ENCODE measurements at places on chromosomes 7 and 10.
A peak's percentile ranks its signal among the peaks of the same experiment; 100 is the strongest.

DNA sequence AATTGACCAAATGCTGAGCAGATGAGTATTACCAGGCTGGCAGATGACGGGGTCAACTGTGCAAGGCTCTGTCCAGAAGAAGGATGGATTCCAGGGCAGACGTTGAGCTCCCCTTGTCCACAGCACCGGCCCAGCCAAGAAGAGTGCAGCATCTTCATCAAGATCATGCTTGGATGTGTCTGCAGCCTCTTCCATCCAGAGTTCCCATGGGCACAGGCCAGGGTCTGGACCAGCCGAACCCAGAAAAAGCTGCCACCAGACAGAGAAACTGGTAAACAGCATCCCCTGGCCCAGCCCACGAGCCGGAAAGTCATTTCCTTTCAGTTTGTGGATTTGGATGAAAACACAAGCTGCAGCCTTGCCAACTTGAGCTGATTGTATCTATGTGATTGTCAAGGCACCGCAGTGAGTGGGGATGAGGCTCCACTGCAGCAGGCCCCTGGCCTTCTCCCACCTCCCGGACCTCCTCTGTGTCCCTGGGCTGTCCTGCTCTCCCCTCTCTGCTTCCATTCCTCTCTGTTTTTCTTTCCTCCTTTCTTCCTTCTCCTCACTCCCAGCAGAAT lies 321.8 kb downstream of the TCERG1L start:
- no peak for ATAC-seq

DNA sequence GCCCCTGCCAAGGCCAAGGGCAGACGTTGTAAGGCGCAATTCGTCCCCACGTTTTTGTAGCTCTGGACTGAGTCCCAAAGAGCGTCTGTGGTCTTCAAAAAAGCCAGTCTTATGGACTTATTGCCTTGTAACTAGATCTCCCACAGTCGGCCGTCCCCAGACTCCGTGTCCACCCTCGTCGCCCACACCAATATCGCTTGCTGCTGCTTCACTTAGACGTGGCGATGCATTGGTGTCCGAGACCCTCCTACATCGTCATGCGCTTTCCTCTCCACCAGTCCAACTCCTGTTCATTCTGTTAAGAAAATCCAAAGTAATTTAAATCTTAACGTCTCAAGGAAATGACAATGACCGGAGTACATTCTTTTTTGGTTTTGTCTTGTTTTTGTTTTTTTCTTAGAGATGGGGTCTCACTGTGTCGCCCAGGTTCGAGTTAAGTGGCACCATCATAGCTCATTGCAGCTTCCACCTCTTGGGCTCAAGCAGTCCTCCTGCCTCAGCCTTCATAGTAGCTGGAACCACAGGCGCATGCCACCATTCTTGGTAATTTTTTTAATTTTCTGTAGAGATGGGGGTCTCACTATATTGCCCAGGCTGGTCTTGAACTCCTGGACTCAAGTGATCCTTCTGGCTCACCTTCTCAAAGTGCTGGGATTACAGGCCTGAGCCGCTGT lies 851 bp downstream of the KIFBP start:
- ATAC-seq: no peak

DNA sequence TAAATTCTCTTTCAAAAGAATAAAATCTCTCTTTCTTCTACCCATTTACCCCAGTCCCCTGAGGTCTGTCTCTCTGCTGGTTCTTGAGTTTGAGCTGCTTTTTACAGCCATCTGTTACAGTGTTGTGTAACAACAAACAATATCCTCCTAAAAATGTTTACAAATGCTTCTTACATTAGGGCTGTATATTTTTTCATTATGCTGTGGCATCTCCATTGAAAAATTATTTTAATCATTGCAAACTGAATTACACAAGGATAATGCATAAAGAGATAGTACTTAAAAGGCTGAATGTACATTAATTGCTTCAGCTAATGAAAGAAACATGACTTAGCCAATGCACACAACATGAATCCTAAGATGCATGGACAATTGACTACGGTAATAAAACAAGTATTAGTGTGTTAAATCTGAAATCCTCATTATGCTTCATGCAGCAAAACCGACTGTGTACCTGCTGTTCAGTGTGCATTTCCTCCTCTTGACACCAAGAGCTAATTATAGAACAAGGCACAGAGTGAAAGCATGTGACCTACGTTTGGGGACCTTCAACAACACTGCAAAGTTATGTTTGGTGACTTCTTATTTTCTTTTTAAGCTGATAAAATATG lies 181.7 kb upstream of the RHOBTB1 start:
- no peak for ATAC-seq

DNA sequence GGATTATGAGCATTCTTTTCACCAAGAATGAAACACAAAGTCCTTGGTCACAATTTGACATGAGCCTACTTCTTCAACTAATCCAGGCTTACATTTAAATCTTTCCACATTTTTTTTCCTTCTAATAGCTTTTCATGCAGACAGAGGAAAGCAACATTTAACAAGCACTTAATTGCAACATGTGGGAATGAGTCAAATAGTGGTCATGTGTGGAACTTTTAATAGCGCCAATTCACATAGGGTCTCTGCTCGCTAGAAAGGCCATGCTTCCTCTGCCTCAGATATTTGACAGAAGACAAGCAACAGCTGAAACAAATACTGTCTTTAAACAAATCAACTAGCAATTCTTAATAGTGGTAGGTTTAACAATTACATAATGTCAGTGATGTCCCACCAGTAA lies 285.9 kb upstream of the ETV1 start:
- ATAC-seq: no peak

- ATAC-seq: no peak
Measured at GRCh38 chr7:37040330-37040729, 316.0 kb upstream of the AOAH start.

DNA sequence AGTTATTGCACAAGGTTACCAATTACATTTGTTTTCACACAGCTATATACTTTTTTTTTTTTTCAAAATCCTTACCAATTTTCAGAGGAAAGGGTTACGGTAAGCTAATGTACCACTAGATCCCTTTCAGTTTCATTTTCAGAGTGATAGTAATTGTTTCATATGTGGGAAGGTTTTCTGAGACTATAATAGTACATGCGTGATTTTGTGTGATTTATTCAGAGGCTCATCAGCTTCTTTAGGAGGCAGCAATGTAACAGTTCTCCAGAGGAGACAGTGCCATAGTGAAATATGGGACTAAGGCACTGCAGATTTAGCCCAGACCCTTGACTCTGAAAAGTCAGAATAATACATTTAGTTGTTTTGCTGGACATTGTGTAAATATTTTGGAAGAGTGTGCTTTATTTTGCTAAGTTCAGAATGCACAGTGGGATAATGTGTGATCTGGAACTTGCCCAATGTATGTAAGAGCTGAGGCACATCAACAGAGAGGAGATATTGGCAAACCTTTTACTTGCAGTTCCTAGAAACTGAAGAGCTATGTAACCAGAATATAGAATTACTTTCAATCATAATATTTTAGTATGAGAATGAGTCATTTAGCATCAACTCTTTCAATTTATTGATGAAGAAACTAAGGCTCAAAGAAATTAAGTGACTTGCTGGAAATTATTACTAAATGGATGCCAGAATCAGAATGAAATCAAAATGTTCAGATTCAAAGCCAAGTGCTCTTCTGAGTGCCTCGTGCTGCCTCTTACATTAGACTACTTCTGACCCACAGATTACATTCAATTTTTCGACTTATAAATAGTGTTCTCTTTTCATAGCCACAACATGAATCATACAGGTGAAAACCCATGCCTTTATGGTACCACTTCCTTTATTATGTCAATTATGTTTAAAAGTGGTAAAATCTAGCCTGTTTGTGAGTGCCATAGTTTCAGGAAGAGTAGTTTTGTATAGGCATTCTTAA lies 207.7 kb upstream of the TEX47 start:
- ATAC-seq: no peak

- no peak for ATAC-seq
Measured at GRCh38 chr10:99537086-99537988, 4.6 kb downstream of the NKX2-3 start.

DNA sequence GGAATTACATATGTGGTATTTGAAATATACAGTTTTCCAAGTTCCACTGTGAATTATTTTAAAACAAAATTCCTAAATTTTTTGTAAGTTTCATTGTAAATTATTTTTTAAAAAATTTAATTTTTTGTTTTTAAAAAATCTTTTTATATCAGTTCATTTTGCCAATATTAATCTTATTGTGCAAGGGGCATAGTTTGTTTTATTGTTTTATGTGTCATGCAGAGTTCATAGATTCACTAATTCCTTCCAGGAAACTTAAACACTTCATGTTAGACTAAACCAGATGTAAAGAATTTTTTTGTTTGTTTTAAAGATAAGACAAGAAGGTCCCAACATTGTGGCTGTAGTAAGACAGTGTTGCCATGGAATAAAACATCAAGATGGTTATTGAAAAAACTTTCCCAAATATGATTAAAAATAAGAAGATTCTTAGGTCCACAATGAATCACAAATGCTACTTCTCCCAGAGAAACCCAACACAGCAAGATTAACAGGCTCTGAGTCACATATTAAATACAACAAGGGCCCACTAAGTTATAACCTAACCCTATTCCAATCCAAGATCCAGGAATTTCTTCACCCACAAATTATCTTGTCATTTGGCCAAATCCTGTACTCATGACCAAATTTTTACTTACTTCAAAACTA lies 464.7 kb upstream of the IGFBP3 start:
- no peak for ATAC-seq

- peak; percentile 22 for ATAC-seq
Measured at GRCh38 chr10:92242910-92243671, 47.8 kb downstream of the CPEB3 start.

GRCh38 chr10:36171953-36172940 lies 530.2 kb upstream of the FZD8 start:
- no peak for ATAC-seq

DNA sequence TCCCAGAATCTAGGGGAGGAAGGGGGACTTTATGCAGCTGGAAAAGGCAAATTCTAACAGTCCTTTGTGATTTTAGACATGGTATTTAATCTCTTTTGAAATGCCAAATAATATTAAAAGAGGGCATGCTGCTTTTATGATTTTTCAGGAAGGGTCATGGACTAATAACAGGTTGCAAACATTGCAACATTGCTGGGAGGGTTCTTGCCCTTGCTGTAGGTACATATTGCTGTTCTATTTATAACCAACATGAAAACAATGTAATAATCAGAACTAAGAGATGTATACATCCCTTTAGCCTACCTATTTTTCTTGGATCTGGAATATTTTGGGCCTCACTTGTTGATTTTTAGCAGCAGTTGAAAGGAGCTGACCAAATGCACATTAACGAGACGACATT lies 411.6 kb downstream of the KCNMA1 start:
- ATAC-seq: no peak

DNA sequence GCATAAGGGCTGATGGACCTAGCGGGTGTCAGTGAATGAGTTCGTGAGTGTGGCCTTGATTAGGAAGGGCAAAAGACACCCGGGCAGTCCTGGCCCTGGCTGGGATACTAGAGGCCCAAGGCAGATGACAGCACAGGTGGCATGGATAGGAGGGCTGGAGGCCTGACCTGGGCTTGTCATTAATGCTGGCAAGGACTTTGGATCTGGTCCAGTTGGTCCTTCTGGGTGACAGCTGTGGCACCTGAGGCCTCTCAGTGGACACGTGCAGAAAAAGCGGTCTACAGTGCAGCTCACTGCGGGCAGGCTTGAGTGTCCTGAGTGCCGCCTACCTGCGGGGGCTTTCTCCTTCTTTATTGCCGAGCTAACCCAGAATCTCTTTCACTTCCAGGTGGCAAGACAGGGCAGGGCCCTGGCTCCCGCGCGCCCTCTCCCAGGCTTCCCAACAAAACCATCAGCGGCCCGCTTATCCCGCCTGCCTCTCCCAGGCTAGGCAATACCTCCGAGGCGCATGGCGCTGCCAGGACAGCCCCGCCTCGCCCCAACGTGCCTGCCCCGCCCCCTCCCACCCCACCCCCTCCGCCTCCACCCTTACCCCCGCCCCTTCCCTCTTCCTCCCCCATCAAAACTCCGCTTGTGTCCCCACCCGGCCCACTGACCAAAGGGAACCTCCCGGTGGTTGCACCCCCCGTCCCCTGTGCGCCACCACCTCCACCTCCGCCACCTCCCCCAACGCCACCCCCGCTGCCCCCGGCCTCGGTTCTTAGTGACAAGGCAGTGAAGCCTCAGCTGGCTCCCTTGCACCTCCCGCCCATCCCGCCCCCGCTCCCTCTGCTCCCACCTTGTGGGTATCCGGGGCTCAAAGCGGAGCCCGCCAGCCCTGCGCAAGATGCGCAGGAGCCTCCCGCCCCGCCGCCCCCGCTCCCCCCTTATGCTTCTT lies 77.4 kb downstream of the WIPF3 start:
- ATAC-seq: peak; percentile 73

DNA sequence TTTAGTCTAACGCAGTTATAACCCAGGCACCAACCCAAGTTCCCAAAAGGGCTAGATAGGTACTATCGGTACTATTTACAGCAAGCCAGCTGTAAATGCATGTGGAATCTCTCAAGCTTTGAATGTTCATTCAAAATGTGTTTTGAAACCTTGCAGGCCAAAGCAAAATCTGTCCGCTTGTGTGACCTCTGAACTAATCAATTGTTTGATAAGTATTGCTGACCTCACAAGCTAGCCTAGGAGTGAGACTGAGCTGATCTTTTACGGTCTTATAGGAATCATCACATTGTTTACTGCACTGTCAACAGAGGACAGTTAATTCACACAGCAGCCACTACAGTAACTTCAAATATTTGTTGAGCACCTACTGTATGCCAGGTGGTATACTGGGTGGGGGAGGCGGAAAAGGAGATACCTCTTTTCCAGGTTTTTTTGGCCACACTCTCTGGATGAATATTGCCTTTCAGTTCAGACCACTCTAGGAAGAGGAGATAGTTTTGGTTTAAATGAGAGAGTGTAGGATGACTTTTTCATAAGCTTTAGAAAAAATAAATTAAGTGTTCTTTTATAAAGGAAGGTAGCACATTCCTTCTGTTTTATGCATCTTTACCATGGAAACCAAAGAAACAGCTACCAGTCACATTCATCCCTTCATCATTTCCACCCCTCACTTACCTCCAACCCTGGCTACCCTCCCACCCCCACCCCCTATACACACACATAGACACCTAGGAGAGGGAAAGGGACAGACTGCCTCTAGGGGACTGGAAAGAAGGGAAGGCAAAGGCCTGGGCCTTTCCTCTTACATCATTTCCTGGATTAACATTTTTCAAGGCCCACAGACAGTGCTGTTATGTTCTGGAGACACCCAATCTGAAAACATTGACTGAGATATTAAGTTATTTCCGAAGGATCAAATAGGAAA lies 2.4 kb downstream of the PAPSS2 start:
- ATAC-seq: no peak

DNA sequence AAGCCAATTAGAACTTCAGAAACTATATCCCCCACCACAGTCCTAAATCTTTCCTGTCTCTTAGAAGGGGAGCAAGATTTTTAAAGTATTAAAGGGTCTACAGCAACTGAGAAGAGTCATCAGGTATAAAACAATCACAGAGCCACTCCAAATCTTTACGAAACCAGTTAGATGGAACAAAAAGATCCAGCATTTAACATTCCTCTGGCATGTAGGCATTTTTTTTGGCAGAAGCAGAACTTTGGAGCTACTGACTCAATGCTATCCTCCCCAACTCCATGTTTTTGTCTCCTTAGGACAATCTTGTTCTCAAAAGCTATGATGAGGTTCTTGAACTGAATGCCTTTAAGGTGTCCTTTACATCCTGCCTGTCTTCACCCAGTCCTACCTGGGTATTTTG lies 333.3 kb downstream of the PRPF18 start:
- ATAC-seq: no peak

Data from esophagus mucosa (tissue), 1 donor.